ENCODE measurements at places on chromosomes 12 and 14. TPM values are rescaled to one million over a fixed set of nuclear protein-coding genes. Genes with fewer than 3 reads are reported as not detected.

The FMNL3 gene
- polyA plus RNA-seq = 1.4 TPM

The TMTC3 gene
- polyA plus RNA-seq = 3.8 TPM

The HOXC9 gene
- 0.20 TPM for polyA plus RNA-seq

The HOXC13 gene
- 0.04 TPM for polyA plus RNA-seq

The KRT78 gene
- polyA plus RNA-seq = 633 TPM

The GRIN2B gene
- polyA plus RNA-seq = under 0.01 TPM

The DDN gene
- polyA plus RNA-seq = 0.12 TPM

The MPHOSPH9 gene
- polyA plus RNA-seq = 3.9 TPM

The LHX5 gene
- not detected for polyA plus RNA-seq
